ENCODE measurements at places on chromosomes 11 and 22.

DNA sequence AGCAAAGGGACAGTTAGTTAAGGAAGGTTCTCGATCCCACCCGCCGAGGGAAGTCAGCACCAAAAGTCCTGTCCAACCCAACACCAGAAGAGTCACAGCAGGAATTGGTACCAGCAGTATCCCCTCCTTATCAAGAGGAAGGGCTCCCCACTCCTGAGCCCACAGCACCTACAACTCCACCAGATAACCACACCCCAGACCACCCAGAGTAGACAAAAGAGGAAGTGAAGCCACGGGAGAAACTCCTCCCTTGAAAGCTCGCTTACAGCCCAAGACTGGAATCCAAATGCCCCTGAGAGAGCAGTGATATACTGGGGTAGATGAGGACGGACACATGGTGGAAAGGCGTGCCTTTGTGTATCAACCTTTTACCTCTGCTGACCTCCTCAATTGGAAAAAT, 7.3 kb upstream of the CD5 start:
- H3K4me1 ChIP-seq: peaks cover 48% of the 10 kb centered on the region
- no peaks in the 10 kb centered on the region for H3K27me3 ChIP-seq
- peak overlapping the region; percentile 52 for H3K27ac ChIP-seq
- H3K4me3 ChIP-seq: peak overlapping the region; percentile 10
- DNase-seq: no peak

GRCh38 chr22:37019309-37020191, at the start of the genes MPST and TST:
Gene MPST, plus strand, starts transcription at chr22:37019742. Its CDS starts 95 bp downstream, at chr22:37019837.
Gene TST, minus strand, starts transcription at chr22:37019447. Its CDS starts 715 bp downstream, at chr22:37018732.
- H3K4me3 ChIP-seq: peak within 1 kb of the TSS; percentile 84
- peaks cover 7% of the 10 kb centered on the region for H3K4me1 ChIP-seq

GRCh38 chr11:118126082-118126838, 26.4 kb downstream of the SCN4B start:
- no peak overlapping the region for H3K27ac ChIP-seq
- H3K4me3 ChIP-seq: no peak overlapping the region
- no peak for DNase-seq
- H3K36me3 ChIP-seq: no peaks in the 10 kb centered on the region

DNA sequence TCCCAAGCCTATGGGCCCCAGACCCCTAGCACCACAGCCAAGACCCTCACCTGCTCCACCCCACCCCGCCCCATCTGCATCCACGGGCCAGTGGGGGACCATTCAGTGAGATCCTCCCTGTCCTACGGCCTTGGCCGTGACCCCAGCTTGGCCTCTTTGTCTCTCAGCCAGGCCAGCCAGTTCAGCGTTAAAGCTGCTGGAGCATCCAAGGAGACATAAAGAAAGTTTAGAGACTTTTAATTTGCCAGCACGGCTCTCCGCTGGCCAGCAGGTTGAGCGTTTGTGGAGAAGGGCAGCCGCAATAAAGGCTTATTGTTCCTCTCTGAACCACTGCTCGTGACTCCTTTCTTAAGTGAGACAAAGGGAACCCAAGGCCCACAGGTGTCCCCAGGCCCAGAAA, 49.3 kb upstream of the LMO1 start:
- H3K27me3 ChIP-seq: no peaks in the 10 kb centered on the region
- H3K27ac ChIP-seq: no peak overlapping the region
- no peaks in the 10 kb centered on the region for H3K36me3 ChIP-seq
- no peak overlapping the region for H3K4me3 ChIP-seq
- no peaks in the 10 kb centered on the region for H3K4me1 ChIP-seq

DNA sequence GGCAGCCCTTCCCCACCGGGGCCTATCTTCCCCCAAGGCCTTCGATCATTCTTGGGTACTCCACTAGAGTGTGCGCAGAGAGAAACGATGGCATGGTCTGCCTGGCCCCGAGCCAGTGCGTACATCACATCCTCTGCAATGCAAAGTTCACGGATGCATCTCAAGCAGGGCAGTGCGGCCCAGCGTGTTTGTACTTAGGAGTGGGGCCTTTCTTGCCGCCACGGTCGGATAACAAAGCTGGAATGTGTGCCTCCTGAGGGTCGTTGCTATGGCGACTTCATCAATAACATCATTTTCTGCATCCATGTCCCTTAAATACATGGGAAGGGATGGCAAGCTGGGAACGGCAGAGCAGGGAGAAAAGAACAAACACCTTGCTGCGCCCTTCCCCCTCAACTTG, 73.9 kb downstream of the SCUBE1 start:
- no peak overlapping the region for H3K4me3 ChIP-seq
- H3K4me1 ChIP-seq: peaks cover 6% of the 10 kb centered on the region
- no peaks in the 10 kb centered on the region for H3K36me3 ChIP-seq
- peaks cover 12% of the 10 kb centered on the region for H3K27me3 ChIP-seq
- H3K27ac ChIP-seq: no peak overlapping the region

DNA sequence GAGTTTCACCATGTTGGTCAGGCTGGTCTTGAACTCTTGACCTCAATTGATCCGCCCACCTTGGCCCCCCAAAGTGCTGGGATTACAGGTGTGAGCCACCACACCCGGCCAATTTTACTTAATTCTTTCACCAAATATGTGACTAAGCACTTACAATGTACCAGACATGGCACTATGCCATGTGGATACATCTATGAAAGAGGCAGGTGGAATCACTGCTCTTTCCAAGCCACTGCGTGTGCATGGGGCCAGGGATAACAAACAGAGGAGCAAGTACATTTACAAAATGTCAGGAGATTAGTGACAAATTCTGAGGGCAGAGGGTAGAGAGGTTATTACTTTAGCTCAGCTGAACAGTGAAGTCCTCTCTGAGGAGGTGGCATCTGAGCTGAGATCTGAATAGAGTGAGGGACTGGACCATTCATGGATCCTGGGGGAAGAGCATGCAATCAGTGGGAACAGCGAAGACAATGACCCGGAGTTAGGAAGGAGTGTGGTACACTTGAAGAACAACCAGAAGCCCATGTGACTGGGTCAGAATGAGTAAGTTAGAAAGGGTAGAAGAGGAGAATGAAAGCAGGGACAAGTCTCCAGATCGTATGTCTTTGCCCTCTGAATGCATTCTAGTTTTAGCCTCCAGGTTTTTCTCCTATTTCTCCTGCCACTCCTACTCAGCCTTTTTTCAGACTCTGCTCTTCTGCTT, 38.3 kb upstream of the GRAMD1B start:
- no peaks in the 10 kb centered on the region for H3K36me3 ChIP-seq
- H3K27ac ChIP-seq: no peak overlapping the region
- no peak overlapping the region for H3K4me3 ChIP-seq

DNA sequence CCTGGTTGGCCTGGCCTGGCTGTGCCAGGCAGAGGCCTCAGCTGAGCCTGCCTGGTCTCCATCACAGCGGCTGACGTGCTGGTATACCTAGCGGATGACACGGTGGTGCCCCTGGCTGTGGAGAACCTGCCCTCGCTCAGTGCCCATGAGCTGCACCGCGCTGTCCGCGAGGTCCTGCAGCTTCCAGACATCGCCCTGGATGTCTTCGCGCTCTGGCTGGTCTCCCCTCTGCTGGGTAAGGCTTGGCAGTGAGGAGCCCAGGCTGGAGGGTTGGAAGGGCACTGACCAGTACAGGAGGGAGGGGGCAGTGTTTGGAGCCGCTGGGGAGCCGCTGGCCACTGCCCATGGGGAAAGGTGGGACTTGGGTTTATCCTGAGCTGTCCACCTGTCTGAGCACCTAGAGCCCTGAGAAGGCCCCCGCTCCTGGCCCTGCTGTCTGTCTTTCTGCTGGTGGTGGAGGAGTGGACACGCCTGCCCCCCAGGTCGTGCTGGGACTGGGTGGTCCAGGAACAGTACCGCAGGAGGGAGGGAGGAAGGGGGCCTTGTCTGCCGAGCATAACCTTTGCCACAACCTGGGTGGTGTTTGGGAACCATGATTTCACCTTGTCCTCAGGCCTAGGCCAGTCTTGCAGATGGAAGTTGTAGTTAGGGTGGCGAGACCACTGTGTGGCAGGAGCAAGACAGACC, 3.0 kb downstream of the FRMD8 start:
- peaks cover 35% of the 10 kb centered on the region for H3K4me1 ChIP-seq
- H3K27me3 ChIP-seq: no peaks in the 10 kb centered on the region
- no peak for DNase-seq
- H3K27ac ChIP-seq: peak overlapping the region; percentile 36

DNA sequence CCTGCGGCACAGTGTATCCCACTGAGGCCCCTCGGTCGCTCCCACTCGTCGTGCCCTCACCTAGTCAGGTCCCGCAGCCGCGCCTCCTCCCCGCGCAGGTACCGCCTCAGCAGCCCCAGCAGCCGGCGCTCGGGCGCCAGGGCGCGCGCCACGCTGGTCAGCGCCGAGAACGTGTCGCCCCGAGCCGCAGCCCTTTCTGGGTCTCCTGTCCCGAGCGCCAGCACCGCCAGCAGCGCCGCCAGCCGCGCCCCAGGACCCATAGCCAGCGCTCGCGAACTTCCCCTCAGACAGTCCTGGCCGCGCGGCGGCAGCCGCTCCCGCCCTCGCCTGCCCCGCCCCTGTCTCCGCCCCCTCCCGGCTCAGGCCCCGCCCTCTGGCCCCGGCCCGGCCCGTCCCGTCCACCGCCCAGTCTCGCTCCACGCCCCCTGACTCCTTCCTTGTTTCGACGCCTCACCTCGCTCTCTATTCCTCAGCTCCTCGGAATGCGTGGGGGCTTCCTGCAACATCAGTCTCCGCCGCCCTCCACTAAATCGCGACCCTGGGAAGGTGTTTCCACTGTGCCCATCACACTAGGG, at the start of gene P4HA3:
P4HA3 (minus strand) TSS at position 289 of the 575 bp plus-strand sequence; CDS start at position 260, 29 bp downstream.
- peaks cover 28% of the 10 kb centered on the region for H3K27me3 ChIP-seq
- H3K4me3 ChIP-seq: peak within 1 kb of the TSS; percentile 73
- H3K36me3 ChIP-seq: no peaks in the 10 kb centered on the region

DNA sequence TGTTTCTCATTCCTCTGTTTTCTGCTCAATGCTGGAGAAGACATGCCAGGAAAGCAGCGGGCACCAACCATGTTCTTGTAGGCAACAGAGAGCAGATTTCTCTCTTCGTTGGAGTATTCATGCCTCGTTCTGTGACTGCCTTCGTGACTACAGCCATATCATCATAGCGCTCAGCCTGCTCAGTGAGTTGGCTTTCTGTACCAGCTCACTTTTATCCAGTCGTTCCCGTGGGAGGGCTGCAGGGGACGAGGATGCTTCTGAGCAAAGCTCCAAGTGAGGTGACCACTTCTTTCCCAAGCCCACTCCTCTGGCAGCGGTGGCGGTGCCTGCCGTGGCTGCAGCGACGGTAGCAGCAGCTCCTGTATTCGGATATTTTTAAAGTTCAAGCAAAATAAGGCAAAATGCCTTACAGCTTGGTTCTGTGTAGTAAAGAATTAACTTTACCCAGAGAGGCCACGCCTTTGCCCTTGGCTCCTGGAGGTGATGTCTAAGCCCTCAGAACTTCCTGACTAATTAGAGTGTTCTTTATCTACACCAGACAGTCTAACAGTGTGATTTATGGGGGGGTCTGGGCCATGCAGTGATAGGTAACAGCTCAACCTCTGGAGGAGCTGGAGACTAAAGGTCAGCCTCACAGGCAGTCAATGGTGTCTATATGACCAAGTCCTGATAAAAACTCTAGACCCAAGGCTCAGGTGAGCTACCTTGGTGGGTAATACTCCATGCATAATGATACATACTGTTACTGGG, 35.3 kb downstream of the LDHAL6A start:
- no peak for DNase-seq
- H3K4me1 ChIP-seq: peaks cover 3% of the 10 kb centered on the region

DNA sequence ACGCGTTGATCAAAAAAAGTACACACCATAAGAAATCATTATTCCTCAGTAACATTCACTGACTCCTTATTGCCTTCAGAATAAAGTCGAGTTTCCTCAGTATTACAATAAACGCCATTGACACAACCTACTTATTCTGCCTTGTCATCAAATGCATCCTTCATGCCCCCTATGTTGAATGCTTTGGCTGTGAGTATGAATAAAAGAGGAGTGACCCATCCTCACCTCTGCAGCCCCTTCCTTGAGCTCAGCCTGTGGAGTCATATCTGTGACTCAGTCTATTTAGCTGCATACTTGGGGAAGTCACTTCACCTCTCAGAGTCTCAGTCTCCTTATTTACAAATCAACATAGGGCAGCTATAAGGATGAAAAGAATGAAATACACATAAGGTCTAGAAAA, 65.1 kb downstream of the USP35 start:
- no peak for DNase-seq
- H3K4me1 ChIP-seq: peaks cover 4% of the 10 kb centered on the region
- H3K4me3 ChIP-seq: no peak overlapping the region
- no peaks in the 10 kb centered on the region for H3K27me3 ChIP-seq
- peaks cover 18% of the 10 kb centered on the region for H3K36me3 ChIP-seq

DNA sequence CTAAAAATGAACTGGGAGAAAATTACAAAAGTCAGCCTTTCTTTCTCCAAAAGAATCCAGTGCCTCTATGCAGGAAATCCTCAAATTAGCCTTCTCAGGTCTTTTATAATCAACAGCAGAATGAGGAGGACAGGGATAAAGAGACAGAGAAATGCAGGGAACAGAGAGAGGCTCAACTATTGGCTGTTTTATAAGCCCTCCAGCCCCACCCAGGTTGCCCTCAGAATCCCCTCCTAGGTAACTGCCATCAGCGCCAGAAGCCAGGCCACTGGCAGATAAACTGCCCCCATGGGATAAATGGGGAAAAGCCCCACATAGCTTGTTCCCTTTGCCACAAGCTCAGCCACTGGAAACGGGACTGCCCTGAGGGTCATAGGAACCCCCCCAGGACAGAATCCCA, 10.9 kb upstream of the HMOX1 start:
- no peak for DNase-seq
- H3K27ac ChIP-seq: no peak overlapping the region
- no peaks in the 10 kb centered on the region for H3K36me3 ChIP-seq
- no peaks in the 10 kb centered on the region for H3K27me3 ChIP-seq
- peaks cover 17% of the 10 kb centered on the region for H3K4me1 ChIP-seq

DNA sequence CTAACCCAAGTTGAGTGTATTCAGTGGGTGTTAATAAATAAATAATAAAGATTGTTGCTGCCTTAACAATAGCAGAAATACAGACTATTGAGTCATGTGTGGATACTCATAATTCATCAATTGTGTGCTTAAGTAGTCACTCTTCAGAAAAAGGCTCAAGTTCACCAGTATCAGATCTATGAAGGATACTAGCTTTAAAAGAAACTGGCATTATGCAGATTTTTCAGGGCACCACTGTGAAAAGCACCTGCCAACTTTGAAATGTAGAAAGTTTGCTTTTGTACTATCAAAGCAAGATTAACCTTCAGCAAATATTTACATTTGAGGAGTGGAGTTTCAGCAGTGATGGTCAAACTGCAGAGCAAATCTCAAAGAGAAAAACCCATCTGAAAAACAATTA, 20.1 kb upstream of the SYTL2 start:
- no peak for DNase-seq
- H3K27me3 ChIP-seq: peaks cover 3% of the 10 kb centered on the region

GRCh38 chr11:95456714-95457491, 225.9 kb upstream of the SESN3 start:
- no peak overlapping the region for H3K4me3 ChIP-seq
- H3K27me3 ChIP-seq: no peaks in the 10 kb centered on the region
- H3K4me1 ChIP-seq: peaks cover 33% of the 10 kb centered on the region
- H3K36me3 ChIP-seq: no peaks in the 10 kb centered on the region
- H3K27ac ChIP-seq: no peak overlapping the region

DNA sequence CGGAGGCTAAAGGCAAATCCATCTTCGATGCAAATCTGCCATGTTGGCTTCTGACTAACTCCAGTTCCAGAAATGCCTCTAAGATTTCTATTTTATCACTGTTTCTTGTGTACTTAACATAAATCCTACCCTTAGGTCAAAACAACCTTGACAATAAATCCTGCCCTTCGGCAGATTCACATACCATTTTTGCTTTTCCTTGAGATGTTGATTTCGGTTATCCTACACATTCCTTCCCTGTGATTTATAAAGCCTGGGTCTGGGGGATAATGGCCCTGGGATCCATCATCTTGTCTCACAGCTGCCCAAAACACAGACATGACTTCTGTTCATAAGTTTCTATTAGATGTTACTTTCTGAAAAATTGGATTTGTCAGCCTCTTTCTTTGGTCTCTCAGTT, 231.7 kb upstream of the CARD18 start:
- DNase-seq: no peak
- no peak overlapping the region for H3K27ac ChIP-seq
- H3K4me1 ChIP-seq: no peaks in the 10 kb centered on the region
- H3K27me3 ChIP-seq: no peaks in the 10 kb centered on the region
- no peaks in the 10 kb centered on the region for H3K36me3 ChIP-seq
- no peak overlapping the region for H3K4me3 ChIP-seq
